OCI-LY7 (cell line): ENCODE measurements at places on chromosomes 4 and X.

- no peak for DNase-seq
Measured at GRCh38 chr4:187354740-187355139, 631.1 kb upstream of the FAT1 start.

GRCh38 chr4:174582463-174582862 is 60.2 kb upstream of the HPGD start:
- DNase-seq, result no peak

GRCh38 chrX:15336023-15336413 is 695 bp upstream of the PIGA start:
- peak; percentile 11 for DNase-seq

DNA sequence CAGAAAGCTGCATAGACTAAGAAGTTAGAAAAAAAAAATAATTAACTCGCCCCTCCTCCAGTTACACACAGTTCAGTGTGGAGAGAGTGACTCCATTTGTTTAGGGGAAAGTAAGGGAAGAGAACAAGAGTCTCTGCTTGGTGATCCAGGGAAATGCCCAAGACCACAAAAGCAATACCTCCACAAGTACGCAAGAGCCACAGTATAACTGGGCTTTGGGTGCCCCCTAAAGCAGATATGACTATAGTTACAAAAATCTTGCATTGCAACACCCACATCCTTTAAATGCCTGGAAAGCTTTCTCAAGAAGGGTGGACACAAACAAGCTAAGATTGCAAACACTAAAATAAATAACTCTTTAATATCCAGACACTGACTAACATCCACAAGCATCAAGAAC is 164.2 kb upstream of the NRK start:
- DNase-seq, result no peak

- DNase-seq, result no peak
Measured at GRCh38 chrX:68826113-68826980, 2.5 kb upstream of the EFNB1 start.

- DNase-seq, result no peak
Measured at GRCh38 chr4:92047209-92047875, 256.4 kb upstream of the GRID2 start.

- peak; percentile 39 for DNase-seq
Measured at GRCh38 chr4:177339477-177340374, 30.1 kb downstream of the NEIL3 start.

DNA sequence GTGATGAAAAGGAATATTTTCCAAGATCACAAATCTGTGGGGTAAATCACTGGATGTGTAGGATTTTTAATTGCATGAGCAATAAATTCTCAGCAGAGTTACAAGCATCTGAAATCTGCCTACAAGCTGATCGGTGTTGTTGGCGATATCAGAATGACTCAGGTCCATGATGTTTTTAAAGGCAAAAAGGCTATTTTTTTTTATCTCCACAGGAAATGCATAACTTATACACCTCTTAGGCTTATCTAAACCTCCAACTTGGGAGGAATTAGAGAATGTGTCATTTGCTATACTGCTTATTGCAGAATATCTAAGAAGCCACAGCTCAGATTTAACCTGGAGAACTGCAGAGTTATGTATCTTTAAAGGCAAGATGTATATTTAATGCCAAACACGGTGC is 61.6 kb downstream of the KIT start:
- no peak for DNase-seq

DNA sequence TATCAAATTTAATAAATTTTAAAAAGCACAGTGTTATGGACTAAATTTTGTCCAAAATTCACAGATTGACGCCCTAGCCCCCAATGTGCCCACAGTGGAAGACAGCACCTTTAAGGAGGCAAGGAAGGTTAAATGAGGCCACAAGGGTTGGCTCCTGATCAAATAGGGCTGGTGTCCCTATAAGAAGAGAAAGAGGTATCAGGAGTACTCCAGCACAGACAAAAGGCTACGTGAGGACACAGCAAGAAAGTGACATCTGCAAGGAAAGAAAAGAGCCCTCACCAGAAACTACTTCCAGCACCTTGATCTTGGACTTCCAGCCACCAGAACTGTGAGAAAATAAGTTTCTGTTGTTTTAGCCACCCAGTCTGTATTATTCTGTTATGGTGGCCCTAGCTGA is 48.8 kb downstream of the FAM13A start:
- no peak for DNase-seq

- DNase-seq, result no peak
Measured at GRCh38 chrX:3748052-3748559, 34.7 kb upstream of the PRKX start.

DNA sequence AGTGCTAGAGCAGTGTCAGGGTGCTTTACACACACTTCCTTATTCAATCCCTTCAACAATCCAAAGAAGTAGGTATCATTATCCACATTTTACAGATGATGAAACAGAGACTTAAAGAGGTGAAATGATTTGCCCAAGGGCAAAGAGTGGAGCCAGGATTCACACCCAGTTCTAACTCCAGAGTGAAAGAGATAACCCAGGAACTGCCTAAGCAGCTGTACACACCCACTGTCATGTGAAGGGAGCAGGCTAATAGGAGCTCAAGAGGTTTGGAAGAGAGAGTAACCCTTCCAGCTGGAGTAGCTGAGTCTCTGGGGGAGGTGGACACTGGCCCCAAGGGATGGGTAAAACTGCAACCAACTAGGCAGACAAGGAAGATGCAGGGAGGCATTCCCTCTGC is 92.5 kb downstream of the FBXL5 start:
- no peak for DNase-seq

- no peak for DNase-seq
Measured at GRCh38 chrX:17839269-17839668, 21.8 kb downstream of the RAI2 start.

DNA sequence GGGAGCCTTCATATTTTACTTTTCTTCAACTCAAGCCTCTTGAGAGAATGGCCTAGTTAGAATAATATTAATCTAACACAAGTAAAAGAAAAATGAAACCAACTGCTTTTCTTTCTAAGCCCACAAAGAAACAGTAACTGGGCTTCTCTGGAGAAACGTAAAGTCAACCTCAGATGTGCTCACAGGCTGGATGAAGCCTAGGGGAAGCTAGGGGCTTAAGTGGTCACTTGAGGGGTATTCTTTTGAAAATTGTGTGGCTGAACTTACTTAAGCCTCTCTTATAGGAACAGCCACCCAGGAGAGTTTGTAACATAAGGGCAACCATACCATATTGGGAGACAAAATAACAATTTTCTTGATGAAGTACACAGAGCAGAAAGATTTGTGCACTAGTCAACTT is 279.0 kb downstream of the SPRY1 start:
- DNase-seq, result no peak

GRCh38 chr4:40183615-40184411 is 13.0 kb upstream of the RHOH start:
- peak; percentile 52 for DNase-seq

GRCh38 chr4:94882756-94883155 is 125.0 kb downstream of the BMPR1B start:
- DNase-seq, result no peak

- DNase-seq, result no peak
Measured at GRCh38 chrX:69324851-69325250, 159.6 kb upstream of the PJA1 start.

DNA sequence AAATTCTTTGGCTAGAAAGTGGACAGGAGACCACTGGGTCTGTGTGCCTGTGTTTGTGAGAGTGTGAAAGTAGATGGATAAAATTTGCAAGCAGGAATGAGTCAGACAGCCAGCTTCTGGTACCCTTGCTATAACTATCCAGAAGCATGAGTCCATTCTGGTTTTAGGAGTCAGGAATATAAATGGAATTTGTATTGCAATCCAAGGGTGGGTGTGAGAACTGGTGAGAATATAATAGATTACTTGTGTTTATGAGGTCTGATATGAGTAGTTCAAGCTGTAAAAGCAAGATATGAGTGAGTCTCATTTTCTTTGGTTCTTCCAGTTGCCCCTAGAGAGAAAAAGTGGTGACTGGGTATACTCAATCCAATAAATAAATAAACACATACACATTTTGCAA is 212.7 kb upstream of the TAPT1 start:
- DNase-seq, result no peak

GRCh38 chrX:30141966-30142365 is 73.4 kb upstream of the MAGEB2 start:
- DNase-seq, result peak; percentile 27

GRCh38 chrX:48924270-48924669 is 5.4 kb upstream of the PIM2 start:
- DNase-seq, result no peak

- no peak for DNase-seq
Measured at GRCh38 chrX:134172588-134173259, 64.3 kb upstream of the CCDC160 start.

DNA sequence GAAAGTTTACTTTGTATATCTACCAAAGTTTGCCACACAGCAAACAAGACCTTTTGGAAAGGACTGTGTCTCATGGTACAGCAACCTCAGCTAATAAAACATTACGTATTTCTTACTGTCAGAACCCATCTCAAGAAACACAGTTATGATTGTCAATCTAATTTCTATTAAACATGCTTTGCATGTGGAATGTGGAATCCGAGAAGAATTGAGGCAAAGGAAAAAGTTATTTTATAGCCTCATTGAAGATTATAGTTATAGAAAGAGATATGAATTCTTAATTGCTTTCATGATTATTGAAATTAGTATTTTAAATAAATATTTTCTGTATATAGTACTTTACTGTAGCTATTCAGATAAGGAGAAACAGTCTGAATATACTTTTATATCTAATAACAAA is 5.4 kb downstream of the PCDH7 start:
- no peak for DNase-seq

DNA sequence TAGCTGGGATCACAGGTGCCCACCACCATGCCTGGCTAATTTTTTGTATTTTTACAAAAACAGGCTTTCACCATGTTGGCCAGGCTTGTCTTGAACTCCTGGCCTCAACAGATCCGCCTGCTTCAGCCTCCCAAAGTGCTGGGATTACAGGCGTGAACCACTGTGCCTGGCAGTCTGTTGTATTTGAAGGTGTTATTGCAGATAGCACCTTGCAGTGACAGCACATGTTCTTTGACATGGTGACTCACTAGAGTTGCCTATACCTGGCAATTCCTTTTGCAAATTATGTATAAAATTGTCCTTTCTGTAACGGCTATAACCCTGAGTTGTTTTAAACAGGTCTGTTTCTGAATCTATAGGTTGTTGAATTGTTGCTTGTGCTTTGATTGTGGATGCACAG is 7.9 kb downstream of the OGT start:
- no peak for DNase-seq

DNA sequence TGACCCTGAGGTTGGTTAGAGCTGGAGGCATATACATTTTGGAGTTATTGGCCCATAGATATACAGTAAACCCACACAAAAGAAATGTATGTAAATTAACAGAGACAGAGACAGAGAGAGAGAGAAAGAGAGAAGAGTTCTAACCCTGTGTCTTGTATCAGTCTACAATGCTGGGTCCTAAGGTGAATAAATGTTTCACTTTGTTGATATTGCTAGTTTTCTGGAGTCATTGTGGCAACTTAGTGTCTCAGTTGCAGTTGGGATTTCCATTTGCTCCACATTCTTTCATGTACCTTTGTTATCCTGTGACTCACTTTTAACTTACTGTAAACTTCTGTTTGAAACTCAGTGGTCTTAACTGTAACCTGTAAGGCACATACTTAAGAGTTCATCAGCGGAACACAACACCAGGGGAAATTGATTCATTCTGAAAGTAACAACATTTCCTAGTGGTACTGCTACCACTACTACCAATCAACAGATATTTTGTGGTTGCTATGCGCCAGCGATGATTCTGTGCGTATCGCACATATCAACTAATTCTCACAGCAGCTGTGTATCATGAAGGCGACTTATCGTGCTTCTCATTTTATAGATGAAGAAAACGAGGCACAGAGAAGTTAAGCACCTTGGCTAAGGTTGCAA is 38.5 kb upstream of the ETDA start:
- DNase-seq, result no peak

DNA sequence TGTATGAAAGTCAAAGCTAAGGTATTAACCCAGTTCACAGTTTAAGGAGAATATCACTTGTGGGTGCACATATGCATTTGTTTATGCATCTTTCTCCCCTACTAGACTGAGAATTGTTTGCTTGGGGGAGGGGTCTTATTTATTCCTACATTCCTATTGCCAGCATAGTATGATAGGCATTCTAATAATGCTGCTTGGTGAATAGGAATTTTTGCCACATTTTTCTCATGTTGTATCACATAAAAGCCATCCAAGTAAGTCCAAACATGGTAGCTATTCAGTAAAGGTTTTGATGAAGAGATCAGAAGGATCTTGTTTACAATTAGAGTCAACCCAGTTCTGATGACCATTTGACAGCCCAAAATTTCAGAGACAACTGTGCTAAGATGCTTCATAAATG is 48.6 kb downstream of the ASB9 start:
- no peak for DNase-seq

DNA sequence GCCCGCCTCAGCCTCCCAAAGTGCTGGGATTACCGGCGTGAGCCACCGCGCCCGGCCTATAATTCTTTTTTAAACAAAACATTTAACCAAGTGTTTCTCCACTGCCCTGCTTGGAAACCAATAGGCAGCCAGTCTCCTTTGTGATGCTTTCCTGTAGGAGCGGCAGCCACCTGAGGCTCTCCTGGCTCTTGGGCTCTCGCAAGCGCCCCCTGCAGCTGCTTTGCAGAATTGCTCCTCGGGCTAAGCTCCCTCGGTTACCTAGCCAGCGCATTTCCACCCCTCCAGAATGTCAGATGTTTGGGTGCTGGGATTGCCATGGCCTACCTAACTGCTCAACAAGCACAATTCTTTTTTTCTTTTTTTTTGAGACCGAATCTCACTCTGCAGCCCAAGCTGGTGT is 7.7 kb downstream of the S100P start:
- no peak for DNase-seq

- DNase-seq, result no peak
Measured at GRCh38 chr4:141391293-141391692, 170.6 kb downstream of the ZNF330 start.

- DNase-seq, result peak; percentile 14
Measured at GRCh38 chrX:154515090-154515965, 704 bp downstream of the FAM3A start.

GRCh38 chr4:108087293-108087967 is 81.3 kb downstream of the LEF1 start:
- DNase-seq, result no peak

DNA sequence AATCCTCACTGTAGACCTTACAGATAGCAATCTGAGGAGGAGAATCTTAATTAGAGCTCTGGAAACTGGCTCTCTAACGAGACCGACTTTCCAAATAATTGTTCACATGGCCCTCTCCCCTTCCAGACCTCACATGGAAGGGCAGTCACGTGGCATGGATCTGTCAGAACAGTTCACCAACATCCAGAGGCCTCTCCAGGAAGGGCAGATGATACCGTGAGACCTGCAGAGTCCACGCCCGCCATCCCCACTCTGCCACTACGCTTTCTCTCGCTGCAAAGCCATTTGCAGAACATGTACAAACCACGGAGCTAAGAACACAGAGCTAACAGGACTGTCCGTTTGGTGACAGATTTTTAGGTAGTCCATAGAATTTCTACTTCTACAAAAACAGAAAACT is 20.7 kb downstream of the FAT1 start:
- DNase-seq, result no peak

- DNase-seq, result no peak
Measured at GRCh38 chr4:120528428-120528827, 394.1 kb downstream of the PRDM5 start.

GRCh38 chr4:81698538-81699296 is 227.0 kb upstream of the RASGEF1B start:
- peak; percentile 19 for DNase-seq

- peak; percentile 98 for DNase-seq
Measured at GRCh38 chrX:283115-283845, 2.1 kb downstream of the PLCXD1 start.
